Stimulated activated CD8-positive, alpha-beta memory T cell treated with anti-CD3 and anti-CD28 coated beads, Interleukin-4, amount 100 ng/mL, for 1 hour (primary cell): ENCODE measurements at places on chromosomes 3 and 15.

DNA sequence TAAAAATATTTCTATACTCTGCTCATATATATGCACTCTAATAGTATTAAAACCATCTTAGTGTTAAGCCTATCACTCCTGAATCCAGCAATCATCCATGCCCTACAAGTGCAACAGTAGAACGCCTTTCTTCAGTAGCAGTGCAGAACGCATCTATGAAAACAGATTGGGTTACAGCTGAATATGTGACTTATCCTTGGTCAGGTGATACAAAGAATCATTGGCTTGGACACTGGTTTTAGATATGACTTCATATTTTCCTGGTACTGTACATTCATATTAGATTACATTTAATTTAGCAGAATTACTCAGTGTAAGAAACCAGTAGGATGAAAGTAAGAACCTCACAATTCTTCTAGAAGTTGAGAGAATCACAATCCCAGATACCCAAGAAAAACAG, 43.3 kb downstream of the ZNF106 start:
- DNase-seq, result no peak

- DNase-seq, result no peak
These were observed 5.4 kb downstream of the TYRO3 start for GRCh38 chr15:41564286-41564959.

DNA sequence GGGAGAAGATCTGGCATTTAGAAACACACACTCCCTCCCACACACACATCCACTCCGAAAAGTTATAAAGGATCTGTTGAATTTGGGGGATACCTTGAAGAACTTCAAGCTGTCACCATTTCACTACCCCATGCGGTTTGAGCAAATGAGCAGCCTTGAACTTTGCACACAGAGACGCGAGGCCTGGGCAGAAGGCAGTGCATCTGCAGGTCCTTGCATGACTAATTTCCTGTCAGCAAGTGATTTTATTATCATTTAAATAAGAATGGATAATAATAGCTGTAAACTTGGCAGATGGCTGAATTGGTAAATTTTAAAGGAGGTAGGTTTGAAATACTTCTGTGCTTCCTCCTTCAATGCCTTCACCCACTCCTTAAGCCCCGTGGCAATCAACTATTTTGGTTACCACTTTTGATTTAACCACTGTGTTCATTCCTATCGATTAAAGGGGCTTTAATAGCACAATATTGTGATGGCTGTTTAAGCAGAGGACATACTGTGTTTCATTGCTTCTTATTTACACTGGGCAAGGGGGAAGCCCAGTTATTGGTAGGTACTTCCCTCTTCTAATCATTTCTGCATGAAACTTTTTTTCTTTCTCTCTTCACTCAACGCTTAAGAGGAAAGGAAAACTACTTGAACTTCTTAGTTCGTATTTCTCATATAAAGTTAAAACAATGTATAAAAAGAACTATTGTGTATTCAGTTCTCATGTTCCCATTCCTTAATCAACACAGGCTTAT, 108.1 kb downstream of the ROBO2 start:
- no peak for DNase-seq

GRCh38 chr3:95082191-95082590, 1019.3 kb downstream of the NSUN3 start:
- DNase-seq, result no peak

DNA sequence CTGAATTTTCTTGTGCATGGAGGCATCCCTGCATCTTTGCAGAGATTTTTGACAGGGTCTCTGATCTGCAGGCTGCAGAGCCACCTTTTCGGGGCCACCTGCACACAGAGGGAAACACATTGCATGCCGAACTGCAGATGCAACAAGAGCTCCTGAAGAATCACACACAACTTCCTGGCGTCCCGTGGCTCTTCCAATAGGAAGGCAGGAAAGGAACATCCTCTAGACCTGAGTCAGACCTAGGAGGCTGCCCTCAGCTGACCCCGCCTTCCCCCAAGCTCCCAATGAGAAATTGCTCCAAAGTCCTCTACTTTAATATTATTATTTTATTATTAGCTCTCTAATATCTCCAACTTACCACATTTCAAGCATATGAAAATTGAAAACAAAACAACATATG, 213.2 kb upstream of the ARRDC4 start:
- DNase-seq, result no peak

- no peak for DNase-seq
These were observed 181.7 kb upstream of the ANKRD28 start for GRCh38 chr3:15979495-15979894.

GRCh38 chr3:66241466-66241865, 20.7 kb downstream of the SLC25A26 start:
- no peak for DNase-seq
